ENCODE measurements at places on chromosomes 4 and X. TPM values are rescaled to one million over a fixed set of nuclear protein-coding genes. Genes with fewer than 3 reads are reported as not detected.

- peak; percentile 58 for DNase-seq
Observed at GRCh38 chr4:2768921-2769336, 12.8 kb upstream of the TNIP2 start.

Gene RBM47
- 2.3 TPM for total RNA-seq

DNA sequence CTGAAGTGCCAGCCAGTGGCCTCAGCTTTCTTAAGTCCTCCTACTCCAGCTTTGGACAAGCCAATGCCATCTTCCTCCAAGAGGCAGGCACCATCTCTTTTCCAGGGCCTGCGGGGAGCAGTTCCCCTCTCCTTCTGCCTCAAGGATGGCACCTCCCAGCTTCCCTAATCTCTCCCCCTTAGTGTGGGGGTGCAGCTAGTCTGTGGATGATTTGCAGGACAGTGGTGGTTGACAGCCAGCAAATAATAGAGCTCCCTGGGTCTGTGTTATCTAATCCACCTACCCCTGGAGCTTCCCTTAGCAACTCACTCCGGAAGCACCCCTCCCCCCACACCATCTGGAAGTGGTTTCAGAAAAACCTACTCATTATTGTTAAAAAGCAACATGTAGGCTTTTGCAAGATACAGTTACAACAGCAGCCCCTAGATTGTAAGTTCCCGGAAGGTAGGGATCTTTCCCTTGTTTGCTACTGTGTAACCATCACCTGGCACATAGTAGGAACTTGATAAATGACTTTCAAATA is 247.1 kb downstream of the BCOR start:
- no peak for DNase-seq

DNA sequence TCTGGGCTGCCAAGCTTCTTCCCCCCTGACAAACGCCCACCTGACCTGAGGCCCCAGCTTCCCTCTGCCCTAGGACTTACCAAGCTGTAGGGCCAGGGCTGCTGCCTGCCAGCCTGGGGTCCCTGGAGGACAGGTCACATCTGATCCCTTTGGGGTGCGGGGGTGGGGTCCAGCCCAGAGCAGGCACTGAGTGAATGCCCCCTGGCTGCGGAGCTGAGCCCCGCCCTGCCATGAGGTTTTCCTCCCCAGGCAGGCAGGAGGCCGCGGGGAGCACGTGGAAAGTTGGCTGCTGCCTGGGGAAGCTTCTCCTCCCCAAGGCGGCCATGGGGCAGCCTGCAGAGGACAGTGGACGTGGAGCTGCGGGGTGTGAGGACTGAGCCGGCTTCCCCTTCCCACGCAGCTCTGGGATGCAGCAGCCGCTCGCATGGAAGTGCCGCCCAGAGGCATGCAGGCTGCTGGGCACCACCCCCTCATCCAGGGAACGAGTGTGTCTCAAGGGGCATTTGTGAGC is 37.0 kb downstream of the HTRA3 start:
- no peak for DNase-seq

Gene CRMP1
- total RNA-seq = 0.44 TPM

DNA sequence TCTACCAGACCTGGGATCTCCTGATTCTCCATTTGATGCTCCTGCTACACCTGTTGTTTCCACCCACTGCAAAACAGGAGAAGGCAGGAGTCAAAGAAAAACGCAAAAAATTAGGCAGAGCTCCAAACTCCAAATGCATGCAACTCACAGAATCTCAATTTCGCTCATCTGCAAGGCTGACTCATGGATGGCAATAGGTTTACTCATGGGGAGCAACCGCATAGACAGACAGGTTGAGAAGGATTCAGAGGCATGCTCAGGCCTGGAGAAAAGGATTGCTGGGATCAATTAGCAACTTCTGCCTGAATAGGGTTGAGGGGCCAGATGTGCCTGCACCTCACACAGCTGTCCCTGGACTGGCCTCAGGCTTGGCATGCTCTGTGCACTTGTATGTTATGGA is 231.0 kb downstream of the LDB2 start:
- no peak for DNase-seq

- no peak for DNase-seq
Observed at GRCh38 chrX:104166735-104167436, 633 bp downstream of the FAM199X start.

DNA sequence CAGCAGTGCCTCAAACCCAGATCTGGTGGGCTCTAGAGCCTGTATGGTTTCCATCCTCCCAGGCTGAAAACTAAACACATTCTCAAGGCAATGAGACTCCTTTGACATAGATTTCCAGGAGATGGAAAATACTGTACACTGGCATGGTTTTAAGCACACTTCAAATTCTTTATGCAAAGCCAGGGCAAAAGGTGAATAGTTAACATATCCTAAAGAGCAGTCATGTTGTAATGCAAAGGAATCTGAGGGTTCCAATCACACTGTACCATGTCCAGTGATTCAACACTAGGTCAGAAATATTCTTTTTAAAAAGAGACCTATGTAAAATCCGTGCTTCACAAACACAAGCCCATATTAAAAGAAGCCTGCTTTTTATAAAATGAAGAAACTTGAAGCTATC is 195.3 kb downstream of the QDPR start:
- DNase-seq = no peak

GRCh38 chrX:18871161-18871890 is 112.6 kb downstream of the PHKA2 start:
- DNase-seq = no peak

DNA sequence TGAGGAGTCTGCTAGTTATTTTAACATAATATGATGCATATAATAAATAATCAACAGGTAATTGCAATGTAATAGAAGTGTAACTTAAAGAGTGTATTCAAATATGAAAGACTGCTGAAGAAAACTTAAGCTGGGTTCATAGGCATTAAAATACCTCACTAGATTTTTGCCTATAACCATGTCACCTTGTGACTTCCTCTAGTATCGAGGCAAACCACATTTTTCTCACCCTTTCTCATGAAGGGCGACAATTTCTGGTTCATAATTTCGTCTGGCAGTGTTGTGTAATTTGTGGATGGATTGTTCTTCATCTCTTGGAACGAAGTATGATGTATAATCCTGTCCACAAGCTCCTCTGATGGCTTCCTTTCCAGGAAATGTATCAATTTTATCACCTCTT is 16.0 kb downstream of the SULT1E1 start:
- no peak for DNase-seq

Gene STK32B
- total RNA-seq = 0.59 TPM

- no peak for DNase-seq
Observed at GRCh38 chr4:109232681-109233080, 69.8 kb downstream of the COL25A1 start.

DNA sequence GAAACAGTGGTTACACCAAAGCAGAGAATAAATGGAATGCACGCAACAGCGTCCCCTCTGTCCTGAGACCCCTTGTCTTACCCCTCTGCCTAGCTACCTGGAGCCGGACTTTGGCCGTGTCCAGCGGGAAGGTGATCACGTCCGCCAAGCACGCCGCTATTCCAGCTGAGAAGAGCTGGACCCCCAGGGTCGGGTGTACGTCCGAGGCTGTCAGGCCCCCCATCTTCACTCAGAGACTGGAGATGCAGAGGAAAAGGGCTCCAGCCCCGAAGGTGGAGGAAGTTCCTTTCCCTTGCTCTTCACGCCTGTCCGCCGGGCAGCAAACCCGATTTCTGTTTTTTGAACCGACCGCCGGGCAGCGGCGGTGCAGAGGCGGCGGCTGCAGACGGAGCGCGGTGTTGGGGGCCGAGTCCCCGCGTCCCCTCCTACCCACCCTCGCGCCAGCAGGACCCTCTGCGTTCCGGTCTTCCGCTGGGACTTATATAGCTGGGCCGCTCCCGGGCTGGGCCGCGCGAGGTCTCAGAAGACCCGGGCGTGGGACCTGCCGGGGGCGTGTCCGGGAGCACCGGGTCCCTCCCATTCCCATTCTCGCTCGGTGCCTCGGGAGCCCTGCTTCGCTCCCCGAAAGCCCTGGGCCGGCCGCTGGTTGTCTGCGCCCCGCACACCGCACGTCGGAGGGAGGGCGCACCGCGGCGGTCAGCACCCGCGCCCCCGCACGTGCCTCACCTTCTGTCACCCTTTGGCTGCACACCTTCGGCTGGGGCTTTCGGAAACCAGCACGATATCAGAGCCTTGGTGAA is at the start of gene UCP1:
Gene UCP1, minus strand, starts transcription at position 455 of the 800 bp plus-strand sequence. Its CDS starts 232 bp downstream, at position 223.
- DNase-seq = no peak

GRCh38 chrX:3516051-3516541 is 169.6 kb upstream of the MXRA5 start:
- DNase-seq = no peak

GRCh38 chrX:2502668-2503519 is 2.1 kb upstream of the DHRSX start:
- no peak for DNase-seq

- no peak for DNase-seq
Observed at GRCh38 chrX:38458071-38458470, 103.3 kb upstream of the TSPAN7 start.

Gene CFP
- 1.7 TPM for total RNA-seq

- no peak for DNase-seq
Observed at GRCh38 chr4:144687466-144687865, 41.5 kb downstream of the HHIP start.

- no peak for DNase-seq
Observed at GRCh38 chr4:99447079-99447478, 11.9 kb upstream of the ADH7 start.

Gene TRO
- total RNA-seq = 0.81 TPM

GRCh38 chr4:73230865-73231517 is 27.6 kb downstream of the ANKRD17 start:
- DNase-seq = no peak

Gene ABLIM2
- total RNA-seq = 292 TPM

Measured in psoas muscle (tissue), 8 donors.